ENCODE measurements at places on chromosomes 6 and 20.

DNA sequence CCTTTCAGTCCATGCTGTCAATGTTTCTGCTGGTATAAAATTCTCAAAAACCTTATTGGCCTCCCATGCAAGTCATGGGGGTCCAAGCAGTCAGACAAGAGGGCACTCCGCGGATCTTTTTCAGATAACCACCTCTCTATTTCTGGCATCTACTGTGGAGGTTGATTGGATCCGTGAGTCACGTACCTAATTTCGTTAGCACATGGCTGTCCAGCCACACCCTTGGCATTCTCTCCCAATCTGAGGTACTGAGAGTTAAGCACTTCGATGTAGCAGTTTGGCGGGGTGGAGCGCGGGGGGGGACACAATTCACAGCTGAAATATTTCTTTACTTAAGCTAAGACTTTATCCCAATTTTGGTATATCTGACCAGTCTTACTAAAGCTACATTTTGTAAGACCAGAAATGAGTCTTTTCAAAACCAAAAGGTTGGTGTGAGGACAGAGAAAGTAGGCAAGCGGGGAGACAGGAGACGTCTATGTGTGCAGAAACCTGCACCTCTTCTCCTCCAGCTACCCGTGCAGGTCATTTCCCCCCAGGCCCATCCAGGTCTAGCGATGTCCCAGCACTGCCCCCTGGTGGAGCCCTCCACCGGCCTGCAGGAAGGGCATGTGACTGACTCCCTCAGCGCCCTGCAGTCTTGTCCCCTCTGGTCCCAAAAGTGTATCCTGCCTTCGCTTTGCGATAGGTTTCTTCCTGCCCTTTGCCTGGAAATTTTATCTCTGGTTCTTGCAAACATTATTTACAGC lies 113.1 kb downstream of the ADAT2 start:
- DNase-seq = no peak

DNA sequence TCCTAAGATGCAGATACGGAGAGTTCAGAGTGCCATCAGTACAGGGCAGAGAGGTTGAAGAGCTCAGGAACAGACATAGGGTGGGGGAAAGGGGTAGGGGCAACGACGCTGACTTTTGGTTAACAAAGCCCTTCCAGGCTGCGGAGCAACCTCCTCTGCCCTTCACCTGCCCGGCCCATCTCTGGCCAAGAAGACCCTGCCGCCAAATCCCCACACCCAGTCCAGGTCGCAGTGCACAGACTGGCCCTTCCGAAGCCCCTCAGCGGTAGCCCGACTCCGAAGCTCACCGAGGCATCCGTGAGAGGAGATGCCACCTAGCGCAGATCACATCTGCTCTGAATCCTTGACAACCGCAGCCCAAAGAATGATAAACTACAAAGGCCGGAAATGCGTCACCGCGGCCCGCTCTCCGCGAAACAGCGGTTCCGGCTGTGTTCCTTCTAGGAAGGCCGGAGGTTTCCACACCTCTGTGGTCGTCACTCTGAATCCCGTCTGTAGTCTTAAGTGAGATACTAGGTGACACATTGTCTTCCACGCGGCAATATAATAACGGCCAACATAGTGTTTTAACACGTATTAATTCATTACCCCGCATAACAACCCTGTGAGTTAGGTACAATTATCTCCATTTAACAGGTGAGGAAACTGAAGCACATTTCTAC lies at the start of gene ZSCAN23:
TSS of gene ZSCAN23 (minus strand) at position 380 of the 662 bp plus-strand sequence. CDS start 7,225 bp downstream, outside the sequence.
- DNase-seq = no peak

GRCh38 chr6:96651816-96652215 lies 88.9 kb downstream of the FHL5 start:
- DNase-seq = no peak

DNA sequence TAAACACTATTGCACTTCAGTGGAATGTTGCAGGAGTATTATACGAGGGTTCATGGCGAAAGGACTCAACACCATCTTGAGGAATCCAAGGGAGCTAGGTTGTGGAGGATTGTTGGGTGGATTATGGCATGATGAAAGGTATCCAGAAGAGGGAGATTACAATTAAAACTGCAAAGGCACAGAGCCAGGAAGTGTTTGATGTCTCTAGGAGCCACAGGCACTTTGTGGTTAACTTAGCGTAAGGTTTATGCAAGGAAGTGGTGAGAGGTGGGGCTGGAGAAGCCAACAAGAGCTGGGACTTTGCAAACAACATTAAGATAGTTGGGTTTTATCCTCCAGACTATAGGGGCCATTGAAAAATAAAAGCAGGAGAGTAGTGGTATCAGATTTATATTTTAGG lies 86.6 kb upstream of the TPD52L1 start:
- DNase-seq = no peak

All from vagina (tissue), 2 donors.